ENCODE measurements at places on chromosomes 4 and X.

DNA sequence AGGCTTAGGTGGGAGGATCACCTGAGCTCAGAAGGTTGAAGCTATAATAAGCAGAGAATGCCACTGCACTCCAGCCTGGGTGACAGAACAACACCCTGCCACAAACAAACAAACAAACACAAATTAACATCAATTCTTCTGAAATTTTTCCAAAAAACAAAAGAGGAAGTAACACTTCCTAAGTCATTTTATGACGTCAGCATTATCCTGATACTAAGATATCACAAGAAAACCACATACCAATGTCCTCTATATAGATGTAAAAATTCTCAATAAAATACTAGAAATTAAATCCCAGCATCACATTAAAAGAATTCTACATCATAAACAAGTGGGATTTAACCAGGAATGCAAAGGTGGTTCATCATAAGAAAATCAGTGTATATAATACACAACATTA lies 64.4 kb upstream of the STK26 start:
- no peak for DNase-seq

- DNase-seq = no peak
Observed at GRCh38 chrX:132833373-132833772, 125.1 kb downstream of the HS6ST2 start.

- no peak for DNase-seq
Observed at GRCh38 chr4:105014635-105015034, 132.0 kb upstream of the TET2 start.

- no peak for DNase-seq
Observed at GRCh38 chrX:23003116-23003515, 3.4 kb downstream of the DDX53 start.

DNA sequence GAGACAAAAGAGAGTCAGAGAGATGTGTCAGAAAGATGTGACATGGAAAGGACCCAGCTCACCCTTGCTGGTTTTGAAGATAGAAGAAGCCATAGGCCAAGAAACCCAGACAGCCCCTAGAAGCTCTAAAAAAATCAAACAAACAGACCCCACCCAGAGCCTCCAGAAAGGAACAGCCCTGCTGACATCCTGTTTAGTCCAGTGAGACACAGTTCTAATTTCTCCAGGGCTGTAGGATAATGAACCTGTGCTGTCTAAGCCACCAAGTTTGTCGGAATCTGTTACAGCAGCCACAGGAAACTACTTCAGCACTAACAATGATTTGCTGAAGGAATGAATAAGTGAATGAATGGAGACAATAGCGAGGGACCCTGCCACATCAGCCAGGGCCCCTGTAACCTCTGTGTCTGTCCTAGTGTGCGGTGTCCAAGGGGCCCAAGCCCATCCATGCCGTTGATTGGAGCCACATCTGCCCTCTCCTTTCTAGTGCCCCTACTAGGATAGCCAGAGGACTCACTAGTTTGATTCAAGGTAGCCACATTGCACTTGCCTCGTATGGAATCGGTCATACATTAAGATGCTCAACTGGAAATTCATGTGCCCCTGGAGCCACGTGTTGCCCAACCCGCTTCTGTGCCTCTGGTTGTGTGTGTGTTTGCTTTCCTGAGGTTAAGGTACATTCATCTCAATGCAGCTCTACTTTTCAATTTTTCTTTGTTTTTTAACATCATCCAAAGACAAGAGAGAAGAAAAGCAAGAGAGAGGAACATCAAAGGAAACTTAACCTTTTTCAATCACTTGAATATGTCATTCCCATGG lies 32.5 kb upstream of the SLC2A9 start:
- no peak for DNase-seq

GRCh38 chr4:150216726-150217125 lies 138.5 kb downstream of the DCLK2 start:
- no peak for DNase-seq

DNA sequence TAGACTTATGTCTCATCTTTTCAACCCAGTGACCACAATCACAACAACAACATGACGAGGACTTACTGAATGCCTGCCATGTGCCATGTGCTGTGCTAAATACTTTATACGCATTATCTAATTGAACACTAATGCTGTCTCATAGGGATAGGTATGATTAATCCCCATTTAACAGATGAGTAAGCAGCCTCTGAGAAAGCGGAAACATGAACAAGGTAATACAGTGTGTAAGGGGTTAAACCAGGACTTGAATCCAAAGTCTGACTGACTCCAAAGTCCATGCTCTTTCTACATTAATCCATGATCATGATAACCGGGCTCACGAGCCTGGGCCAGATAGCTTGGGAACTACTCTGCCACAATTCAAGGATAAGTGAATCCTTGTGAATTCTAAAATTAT lies 105.3 kb upstream of the MBNL3 start:
- DNase-seq = no peak

DNA sequence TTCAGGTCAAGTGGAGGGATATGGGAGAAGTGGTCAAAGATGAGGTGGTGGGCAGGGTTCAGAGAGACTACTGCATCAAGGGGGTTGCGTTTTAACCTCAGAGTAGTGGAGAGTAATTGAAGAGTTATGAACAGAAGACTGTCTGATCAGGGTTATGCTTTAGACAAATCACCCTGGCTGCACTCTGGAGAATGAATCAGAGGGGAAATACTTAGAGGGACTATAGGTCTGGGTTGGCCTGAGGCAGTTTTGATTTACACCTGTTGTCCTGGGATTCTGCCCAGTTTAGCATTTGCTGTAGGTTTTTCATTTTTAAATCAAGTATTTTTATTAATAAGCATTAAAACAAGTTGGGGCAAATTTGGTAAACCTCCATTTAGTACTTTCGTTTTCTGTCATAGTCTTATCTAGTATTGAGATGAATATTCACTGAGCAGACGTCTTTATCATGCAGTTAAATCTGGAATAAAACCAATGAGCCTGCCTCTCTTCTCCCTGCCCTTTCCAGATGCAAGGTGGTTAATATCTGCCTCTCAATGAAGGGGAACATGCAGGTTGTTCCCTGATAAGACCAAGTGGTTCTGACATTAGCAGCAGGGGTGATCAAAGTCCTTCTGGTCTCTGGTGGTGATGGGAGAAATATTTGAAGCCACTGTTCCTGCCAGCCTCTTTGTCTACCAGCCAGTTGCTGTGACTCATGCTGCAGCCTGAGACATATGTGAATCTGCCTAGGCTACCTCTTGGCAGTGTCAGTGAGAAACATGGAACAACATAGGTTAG lies 116.0 kb upstream of the RPS6KA3 start:
- no peak for DNase-seq

DNA sequence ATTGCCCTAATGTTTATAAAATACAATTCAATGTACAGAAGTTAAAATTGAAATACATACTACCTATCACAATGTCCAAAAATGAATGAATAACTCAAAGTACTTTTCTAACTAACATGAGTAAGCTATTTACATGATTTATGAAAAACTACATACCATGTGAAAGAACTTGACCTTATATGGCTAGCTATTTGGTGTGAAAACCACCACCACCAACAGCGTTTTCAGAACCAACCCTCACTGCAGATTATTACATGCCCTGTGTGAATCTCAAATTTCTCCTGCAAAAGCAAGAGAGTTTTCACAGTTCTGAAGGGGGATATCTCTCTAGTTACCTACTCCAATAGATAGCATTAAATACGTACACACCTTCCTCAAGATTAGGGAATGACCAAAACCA lies 198.5 kb downstream of the SPATA18 start:
- DNase-seq = no peak

- DNase-seq = no peak
Observed at GRCh38 chrX:106302304-106302703, 134.2 kb downstream of the PWWP3B start.

- no peak for DNase-seq
Observed at GRCh38 chr4:78803983-78804382, 27.8 kb downstream of the BMP2K start.

DNA sequence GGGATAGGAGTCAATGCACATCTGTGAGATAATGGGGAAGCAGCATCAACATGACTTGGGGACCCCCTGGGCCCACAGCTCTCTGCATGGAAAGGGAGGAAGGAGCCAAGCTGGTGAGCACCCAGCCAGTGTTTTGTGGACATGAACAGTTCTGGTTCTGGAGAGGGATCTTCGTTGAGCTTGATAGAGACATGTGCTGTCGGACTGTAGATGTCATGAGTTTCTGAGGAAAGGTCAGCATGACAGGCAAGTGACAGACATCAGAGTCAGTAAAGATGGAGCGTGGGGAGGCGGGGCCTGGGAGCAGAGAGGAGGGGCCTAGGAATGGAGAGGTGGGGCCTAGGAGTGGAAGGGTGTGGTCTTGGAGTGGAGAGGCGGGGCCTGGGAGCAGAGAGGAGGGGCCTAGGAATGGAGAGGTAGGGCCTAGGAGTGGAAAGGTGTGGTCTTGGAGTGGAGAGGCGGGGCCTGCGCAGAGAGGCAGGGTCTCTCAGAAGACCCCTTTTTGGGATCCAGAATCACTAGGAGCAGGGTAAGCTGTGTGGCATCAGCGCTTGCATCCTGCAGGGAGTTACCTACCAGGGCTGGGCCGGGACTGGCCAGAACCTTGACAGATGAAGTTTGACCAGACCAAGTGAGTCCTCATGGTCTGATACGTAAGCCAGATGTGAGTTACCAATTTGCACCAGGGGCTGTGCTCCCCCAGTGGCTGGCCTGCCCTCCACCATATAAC lies 33.7 kb downstream of the PIGG start:
- DNase-seq = no peak

DNA sequence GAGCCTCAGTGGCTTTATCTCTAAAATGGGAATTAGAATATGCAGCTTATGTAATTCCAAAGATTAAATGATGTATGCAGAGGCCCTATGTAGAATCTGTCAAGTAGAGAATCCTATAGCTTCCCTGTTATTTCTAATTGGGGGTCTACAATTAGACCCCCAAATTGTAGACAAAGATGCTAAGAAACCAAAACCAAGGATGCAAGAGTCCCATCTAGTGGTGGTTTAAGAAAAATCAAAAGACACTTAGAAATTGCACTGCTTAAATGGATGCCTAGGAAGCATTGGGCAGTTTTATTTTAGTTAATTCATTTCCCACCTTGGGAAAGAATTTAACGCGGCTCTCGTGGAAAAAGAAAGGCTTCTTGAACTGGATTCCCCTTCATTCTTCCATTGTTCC lies 115.2 kb downstream of the GABRA2 start:
- DNase-seq = no peak

GRCh38 chr4:128955751-128956150 lies 137.6 kb downstream of the SCLT1 start:
- DNase-seq = no peak

DNA sequence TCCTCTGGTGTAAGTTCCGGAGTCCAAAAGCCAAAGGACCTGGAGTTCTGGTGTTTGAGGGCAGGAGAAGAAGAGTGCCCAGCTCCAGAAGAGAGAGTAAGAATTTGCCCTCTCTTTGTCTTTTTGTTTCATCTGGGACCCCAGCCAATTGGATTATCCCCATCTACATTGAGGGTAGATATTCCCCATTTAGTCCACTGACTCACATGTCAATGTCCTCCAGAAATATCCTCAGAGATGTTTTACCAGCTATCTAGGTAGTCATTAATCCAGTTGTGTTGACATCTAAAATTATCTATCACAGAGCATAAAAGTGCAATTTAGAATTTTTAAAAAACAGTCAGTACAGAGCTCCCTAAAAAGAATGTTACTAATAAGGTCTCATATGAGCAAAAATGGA lies 132.9 kb upstream of the TMEM47 start:
- DNase-seq = no peak

- no peak for DNase-seq
Observed at GRCh38 chrX:17459661-17460060, 84.7 kb downstream of the NHS start.

DNA sequence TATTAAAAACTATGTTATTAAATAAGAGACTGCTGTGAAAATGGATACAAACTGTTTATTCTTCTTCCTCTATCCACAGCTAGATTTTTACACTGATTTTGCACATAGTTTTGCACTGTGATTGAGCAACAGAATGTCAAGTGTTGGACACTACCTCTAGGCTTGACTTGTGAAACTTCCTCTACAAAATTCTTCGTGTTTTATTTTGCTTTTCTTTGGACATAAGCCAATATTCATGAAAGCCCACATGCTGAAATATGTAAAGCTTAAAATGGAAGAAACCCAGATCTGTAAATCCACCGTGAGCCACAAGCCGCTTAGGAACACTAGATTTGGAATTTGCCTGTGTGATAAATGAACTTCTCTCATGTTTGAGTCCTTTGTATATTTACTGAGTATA lies 849.4 kb downstream of the FSTL5 start:
- DNase-seq = no peak

DNA sequence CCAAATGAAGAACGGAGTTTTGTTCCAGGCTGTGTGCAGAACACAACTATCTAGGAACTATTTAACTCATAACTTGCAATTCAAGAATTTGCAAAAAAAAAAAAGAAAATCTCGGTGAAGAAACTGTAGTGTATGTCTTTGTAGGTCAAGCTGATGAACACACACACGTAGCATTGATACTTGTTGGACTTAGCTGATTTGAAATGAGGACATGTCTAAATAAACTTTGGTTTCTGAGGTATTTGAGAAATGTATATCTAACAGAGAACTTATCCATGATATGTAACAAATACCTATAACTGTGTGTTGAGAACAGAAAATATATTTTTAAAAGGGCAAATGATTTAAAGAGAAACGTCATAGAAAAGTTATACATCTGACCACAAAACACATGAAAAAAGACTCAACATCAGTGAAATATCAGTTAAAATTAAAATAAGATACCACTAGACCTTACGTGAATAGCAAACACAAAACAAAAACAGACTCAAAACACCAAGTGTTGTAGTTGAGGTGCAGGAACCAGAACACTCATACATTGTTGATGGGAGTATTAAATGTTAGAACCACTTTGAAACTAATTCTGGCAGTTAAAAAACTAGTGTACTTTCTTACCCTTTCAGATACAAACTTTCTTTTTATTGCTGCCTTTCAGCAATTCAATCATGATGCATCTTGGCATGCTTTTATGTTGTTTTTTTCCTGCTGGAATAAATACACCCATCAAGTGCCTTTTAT lies 1535.8 kb upstream of the PCDH10 start:
- no peak for DNase-seq

DNA sequence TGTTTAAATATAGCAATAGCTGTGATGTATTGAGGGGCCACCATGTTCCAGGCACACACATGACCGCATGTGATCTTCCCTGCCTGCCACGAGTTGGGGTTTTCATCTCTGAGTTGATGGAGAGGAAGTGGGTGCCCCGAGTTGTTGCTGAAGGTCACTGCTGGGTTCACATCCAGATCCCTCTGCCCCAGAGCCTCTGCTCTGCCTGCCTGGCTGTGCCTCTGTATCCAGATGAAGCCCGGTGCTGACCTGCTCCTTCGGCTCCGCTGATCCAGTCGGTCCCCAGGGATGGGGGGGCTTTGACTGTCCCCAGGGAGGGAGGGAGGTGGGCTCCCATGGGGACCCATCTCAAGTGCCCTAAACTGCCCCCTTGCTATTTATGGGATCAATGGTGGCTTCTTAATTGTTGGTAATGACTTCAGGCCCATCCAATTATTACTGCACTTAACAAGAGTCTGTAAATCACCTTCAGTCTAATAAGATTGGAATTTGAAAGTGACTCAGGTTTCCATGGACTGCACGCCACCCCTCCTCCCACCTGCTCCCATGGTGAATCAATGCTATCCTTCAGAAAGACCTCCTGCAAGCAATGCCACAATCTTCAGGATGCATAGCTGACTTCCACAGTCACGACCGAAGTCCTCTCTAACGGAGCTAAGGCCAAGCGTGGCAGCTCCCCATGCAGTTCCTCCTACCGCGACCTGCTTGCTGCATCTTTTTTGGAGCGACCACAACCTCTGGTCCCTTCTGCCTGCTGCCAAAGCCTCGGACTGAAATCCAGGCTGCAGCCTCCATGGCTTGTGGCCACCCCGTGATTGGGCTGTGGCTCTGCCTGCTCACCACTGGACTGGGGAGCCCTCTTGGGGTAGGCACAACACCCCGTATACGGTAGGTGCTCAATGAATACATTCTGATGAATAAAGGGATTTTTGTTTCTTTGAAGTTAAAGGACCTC lies 73.1 kb downstream of the CPZ start:
- no peak for DNase-seq
